ENCODE measurements at places on chromosomes 16 and 17. TPM values are rescaled to one million over a fixed set of nuclear protein-coding genes. Genes with fewer than 3 reads are reported as not detected.

Gene CASKIN1
- total RNA-seq, result 0.75 TPM

Gene TBC1D3G
- total RNA-seq, result not detected

Gene KAT8
- 65.2 TPM for total RNA-seq

Gene C16orf86
- total RNA-seq, result 2.6 TPM

Gene AMZ2
- 70.0 TPM for total RNA-seq

Gene MT1A
- 0.58 TPM for total RNA-seq

Gene NMRAL1
- 25.1 TPM for total RNA-seq

Gene TM4SF5
- total RNA-seq, result not detected

Gene ZNF207
- total RNA-seq, result 83.3 TPM

Gene ZNF423
- total RNA-seq, result 15.8 TPM

Gene PLD6
- 3.9 TPM for total RNA-seq

Gene TNFSF13
- total RNA-seq, result 2.2 TPM

Gene RFNG
- 21.6 TPM for total RNA-seq

Gene CENPX
- 44.8 TPM for total RNA-seq

Gene STX8
- total RNA-seq, result 68.8 TPM

- DNase-seq, result peak; percentile 61
Observed at GRCh38 chr17:59756236-59756818, 48.9 kb downstream of the VMP1 start.

GRCh38 chr16:19168371-19169081 is 486 bp downstream of the SYT17 start:
- peak; percentile 66 for DNase-seq

GRCh38 chr17:80793851-80794267 is 197.8 kb upstream of the CHMP6 start:
- peak; percentile 54 for DNase-seq

DNA sequence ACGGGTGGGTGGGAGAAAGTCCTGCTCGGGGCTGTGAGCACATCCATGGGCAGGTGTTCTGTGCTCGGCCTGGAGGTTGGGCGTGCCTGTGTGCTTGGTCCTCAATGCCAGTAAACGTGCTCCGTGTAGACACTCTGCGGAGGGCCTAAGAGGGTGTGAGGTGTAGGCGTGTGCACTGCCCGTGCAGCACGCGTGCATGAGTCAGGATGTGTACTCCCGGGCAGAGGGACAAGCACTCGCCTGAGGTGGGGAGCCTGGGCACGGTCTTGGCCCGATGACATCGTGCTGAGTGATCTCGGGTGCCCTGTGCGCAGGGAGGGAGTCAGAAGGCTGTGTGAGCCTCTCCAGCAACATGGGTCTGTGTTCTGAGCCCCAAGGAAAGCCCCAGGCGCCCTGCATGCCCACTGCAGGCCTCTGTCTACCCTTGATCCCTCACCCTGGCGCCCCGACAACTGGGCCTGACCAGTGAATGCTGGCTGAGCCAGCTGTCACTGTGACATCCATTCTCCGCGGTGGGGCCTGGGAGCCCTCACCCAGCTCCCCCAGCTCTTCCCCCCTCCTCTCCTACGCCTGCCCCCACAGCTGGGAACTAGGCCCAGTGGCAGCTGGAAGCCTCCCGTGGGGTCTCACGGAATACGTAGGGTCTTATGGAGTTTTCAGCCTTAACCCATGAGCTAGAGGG is 23.5 kb upstream of the NXPH3 start:
- DNase-seq, result peak; percentile 84

DNA sequence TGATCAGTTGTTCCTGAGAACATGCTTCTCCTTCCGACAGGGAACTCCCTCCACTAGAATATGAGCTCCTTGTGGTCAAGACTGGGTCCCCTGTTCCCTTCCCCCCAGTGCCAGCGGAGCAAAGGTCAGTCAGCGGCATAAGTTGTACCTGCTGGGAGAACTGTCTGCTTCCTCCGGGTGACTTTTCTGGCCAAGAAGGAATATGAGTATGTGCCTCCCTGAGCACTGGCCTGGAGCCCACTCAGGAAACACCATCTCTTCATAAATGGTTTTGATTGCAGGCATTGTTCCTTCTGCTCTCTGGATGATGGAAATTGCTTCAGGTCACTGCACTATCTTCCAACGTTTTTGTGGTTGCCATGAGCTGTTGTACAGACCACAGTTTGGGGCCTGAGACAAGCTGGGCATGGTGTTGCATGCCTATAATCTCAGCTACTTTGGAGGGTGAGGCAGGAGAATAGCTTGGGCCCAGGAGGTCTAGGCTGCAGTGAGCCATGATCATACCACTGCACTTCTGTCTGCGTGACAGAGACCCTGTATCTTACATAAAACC is 2.9 kb upstream of the P4HB start:
- no peak for DNase-seq

DNA sequence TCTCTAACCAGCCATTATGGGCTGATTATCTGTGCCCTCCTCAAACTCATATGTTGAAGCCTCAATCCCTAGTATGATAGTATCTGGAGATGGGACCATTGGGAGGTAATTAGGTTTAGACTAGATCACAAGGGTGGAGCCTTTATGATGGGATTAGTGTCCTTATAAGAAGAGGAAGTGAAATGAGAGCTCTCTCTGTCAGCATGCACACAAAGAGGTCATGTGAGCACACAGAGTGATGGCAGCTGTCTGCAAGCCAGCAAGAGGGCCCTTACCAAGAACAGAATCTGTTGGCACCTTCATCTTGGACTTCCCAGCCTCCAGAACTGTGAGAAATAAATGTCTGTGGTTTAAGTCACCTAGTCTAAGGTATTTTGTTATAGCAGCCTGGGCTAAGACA is 101.9 kb downstream of the PCTP start:
- no peak for DNase-seq

- DNase-seq, result no peak
Observed at GRCh38 chr16:89696670-89697128, 4.8 kb downstream of the SPATA2L start.

GRCh38 chr16:47143677-47144558 is at the start of gene NETO2:
Gene NETO2 (minus strand): TSS chr16:47143945. CDS start chr16:47143612, 333 bp downstream.
- peak; percentile 57 for DNase-seq

GRCh38 chr16:50152807-50153595 is at the start of gene TENT4B:
Gene TENT4B (plus strand): TSS chr16:50153306. CDS start chr16:50153622, 316 bp downstream.
- peak; percentile 92 for DNase-seq

DNA sequence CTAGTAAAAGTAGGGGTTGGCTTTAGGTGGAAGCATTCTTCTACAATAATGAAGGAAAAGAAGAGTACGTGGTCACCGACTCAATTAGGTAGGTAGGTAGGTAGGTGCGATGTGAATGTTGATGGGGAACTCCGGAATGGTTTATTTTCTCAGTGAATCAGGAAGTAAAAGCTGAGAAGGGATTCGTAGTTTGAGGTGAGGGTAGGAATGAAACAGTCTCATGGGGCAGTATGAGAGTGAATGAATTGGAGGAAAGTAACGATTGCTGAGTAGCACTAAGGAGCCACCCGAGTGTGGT is 13.9 kb downstream of the PER1 start:
- no peak for DNase-seq

GRCh38 chr17:44408786-44409185 is 19.3 kb upstream of the ITGA2B start:
- no peak for DNase-seq

DNA sequence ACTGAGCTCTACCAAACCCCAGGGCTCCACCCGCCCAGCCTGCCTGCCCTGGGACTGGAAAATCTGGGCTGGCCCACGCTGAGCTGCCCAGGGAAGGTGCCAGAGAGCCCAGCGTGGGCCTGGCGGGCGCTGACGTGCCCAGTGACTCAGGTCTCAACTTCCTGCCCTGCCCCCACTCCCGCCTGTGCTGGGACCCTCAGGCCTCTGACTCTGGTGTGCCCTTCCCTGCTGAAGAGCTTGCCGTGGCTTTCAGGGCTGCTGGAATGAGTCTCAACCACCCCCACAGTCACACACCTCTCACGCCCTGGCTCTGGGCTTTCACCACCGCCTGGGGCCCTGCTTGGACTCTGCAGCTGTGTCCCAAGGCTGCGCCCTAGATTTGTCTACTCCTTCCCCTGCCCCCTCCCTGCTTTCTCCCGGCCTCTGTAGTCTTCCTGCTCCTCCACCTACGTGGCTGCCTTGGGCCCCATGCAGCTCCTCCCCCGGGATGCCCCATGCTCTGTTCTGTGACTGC is 10.4 kb downstream of the LLGL1 start:
- no peak for DNase-seq

GRCh38 chr16:3824121-3824795 is 56.3 kb downstream of the CREBBP start:
- no peak for DNase-seq

GRCh38 chr17:52148288-52148968 is 10.1 kb downstream of the CA10 start:
- no peak for DNase-seq

- DNase-seq, result no peak
Observed at GRCh38 chr16:25035494-25036405, 20.6 kb upstream of the ARHGAP17 start.

GRCh38 chr16:74117798-74118197 is 178.8 kb upstream of the PSMD7 start:
- DNase-seq, result no peak

DNA sequence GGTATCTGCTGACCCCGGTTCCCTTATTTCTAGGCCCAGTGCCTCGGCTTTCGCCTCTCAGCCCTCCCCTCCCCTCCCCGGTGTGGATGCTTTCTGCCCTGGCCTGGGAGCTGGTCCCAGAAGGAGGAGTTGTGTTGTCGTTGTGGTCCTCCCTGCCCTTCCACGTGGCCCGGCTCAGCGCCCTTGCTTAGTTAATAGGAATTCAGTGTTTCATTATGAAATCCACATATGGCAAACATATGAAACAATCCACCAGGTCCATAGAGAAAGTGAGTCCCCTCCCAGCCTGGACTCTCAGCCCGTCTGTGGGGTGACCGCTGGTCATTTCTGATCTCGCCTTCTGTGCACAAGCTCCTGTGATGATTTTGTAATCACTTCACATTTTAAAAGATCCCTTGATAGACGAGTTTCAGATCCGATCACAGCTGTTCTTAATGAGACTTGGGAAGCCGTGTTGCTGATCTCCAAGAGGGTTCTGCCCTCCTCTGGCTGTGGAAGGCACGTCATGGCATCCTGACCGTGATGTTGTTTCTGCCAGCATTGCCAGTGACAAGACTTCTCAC is 112.1 kb downstream of the BANP start:
- peak; percentile 89 for DNase-seq

GRCh38 chr17:77597418-77598240 is 360.9 kb upstream of the TNRC6C start:
- DNase-seq, result no peak

- DNase-seq, result no peak
Observed at GRCh38 chr17:33262266-33263123, 30.6 kb downstream of the ASIC2 start.

- no peak for DNase-seq
Observed at GRCh38 chr16:29154088-29154487, 169.2 kb downstream of the LAT start.

DNA sequence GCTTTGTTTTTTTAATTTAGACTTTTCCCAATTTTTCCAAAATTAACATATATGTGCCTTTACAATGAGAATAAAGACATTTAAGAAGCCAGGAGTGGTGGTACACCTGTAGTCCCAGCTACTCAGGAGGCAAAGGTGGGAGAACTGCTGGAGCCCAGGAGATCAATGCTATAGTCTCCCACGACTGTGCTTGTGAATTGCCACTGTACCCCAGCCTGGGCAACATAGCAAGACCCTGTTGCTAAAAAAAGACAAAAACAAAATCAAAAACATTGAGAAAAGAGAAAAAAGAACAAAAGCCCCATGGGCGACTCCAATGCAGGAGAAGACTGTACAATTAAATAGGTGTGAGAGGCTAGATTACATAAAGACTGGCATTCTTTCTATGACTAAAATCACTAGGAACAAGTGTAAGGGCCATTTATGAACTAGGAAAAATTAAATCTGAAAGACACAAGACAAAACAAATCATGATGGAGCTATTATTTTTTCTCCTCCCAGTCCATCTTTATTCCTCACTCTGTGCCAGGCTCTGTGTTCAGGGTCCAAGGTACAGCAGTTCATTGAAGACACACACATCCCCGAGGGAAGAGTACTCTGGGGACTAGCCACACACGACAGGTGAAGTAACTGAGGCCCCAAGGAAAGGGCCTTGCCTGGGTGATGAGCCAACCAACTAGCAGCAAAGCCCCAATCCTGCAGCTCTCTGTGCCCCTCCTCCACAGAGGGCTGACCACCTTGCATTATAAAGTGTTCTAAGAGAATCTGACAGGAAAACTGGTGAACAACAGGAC is 79.8 kb downstream of the CREBBP start:
- DNase-seq, result no peak

DNA sequence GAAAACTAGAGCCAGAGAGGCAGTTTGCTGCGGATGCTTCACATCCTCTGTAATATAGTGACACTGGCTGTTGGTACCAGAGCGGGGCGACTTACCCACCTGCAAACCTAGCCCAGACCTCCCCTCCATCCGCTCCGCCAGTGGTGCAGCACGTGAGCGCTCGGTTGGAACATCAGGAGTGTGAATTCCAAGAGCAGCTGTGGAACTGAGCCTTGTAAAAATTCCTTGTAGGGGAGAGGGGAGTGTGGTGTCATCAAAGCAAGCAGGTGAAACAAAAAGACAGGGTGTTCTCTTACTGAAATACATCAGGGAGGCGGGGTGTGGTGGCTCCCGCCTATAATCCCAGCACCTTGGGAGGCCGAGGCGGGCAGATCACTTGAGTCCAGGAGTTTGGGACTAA is 51.3 kb downstream of the CCDC42 start:
- no peak for DNase-seq

- no peak for DNase-seq
Observed at GRCh38 chr17:31580316-31580705, 188.8 kb downstream of the RAB11FIP4 start.

GRCh38 chr17:41959336-41960095 is 7.1 kb upstream of the CNP start:
- peak; percentile 51 for DNase-seq

- DNase-seq, result no peak
Observed at GRCh38 chr16:85062845-85063244, 35.2 kb downstream of the KIAA0513 start.

DNA sequence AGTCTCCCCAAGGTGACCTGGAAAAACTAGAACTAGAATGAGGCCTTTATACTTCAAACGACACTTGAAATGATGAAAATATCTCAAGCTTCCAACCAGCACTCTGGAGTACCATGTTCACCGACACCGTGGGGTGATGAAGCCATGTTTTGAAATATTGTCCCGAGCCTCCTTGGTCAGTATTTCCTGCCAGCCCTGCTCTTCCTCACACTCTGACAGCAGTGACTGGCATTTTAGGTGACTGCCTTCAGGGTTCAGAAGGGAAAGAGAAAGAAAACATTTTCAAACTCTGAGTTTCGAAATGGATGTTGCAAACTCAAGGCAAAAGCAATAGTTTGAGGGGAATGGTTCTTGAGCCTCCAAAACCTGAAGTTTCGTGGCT is 39.3 kb upstream of the IRX6 start:
- no peak for DNase-seq

DNA sequence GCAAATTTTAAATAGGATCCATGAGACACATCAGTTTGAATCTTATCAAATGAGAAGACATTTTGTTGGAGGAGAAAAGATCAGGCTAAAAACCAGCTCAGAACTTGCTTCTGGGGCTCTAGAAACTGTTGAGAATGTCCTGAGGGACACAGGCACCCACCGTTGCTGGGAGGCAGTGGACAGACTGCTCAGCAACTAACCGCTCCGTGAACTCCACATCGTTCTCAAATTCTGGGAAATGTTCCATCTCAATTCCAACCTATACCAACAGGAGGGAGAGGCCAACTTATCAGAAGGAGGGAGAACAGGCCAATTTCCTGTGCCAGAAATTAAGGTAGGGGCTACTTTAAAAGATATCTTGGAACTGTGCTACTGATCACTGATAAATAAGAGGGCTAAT is 8.3 kb downstream of the TAT start:
- DNase-seq, result peak; percentile 2

Data from muscle of leg (tissue), 16 donors.